Vagina (tissue), 2 donors: ENCODE measurements at places on chromosomes 12 and 14. TPM values are rescaled to one million over a fixed set of nuclear protein-coding genes. Genes with fewer than 3 reads are reported as not detected.

DNA sequence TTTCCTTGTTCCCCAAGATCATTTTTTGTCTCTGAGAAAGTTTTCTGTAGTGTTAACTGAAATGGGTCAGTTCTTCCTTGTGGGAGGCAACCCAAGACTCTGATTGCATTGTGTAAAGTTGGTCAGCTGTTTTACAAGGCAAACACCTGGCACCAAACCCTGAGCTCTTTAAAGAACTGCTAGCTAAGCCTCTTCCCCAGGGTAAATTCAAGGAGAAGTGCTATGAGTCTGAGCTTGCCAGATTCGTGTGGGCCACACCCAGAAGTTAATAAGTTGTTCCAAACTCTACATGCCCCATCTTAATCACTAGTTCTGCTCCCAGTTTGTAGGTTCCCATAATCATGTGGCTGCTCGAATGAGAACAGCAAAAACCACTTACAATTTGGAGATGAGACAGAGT lies 214.5 kb downstream of the BTG1 start:
- DNase-seq: no peak

DNA sequence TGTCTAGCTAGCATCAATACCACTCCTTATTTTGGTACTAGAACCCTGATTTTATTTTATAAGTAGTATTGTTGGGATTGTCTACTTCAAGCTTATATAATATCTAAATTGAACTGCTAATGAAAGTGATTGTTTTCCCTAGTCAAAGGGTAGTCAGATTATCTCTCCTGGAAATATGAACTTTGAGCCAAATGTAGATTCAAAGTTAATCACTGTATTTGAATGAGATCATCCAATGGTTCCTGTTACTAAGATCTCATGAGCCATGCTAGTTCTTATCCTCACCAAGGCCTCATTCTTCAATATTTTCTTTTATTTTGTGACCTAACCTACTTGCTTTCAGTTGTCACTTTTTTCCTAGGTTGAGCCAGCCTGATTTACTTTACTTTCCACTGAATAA lies 276.7 kb downstream of the RASSF9 start:
- no peak for DNase-seq

DNA sequence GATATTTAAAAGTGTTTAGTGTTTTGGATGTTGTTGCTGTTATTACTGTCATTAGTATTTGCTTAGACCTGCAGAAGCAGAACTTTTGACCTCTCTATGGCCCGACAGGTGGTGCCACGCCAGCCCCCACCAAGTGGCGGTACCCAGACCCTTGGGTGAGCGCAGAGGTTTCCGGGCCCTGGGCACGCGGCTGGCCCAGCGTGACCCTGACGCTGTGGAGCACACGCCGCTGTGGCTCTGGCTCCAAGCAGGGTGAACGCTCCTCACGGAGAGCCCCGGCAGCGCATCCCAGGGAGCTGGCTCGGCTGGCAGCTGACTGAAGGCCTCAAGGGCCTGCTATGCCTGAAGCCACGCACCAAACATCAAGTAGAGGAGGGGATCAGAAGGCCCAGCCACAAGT lies 22.6 kb downstream of the SLC25A47 start:
- no peak for DNase-seq

The MYO1H gene
- total RNA-seq: not detected

GRCh38 chr14:31566456-31566855 lies 5.3 kb downstream of the NUBPL start:
- DNase-seq: no peak

The KRT83 gene
- total RNA-seq: not detected

The EGLN3 gene
- 10.3 TPM for total RNA-seq

The APOLD1 gene
- total RNA-seq: 127 TPM

- DNase-seq: no peak
These were observed 133.1 kb downstream of the PRIMA1 start for GRCh38 chr14:93655078-93655750.

DNA sequence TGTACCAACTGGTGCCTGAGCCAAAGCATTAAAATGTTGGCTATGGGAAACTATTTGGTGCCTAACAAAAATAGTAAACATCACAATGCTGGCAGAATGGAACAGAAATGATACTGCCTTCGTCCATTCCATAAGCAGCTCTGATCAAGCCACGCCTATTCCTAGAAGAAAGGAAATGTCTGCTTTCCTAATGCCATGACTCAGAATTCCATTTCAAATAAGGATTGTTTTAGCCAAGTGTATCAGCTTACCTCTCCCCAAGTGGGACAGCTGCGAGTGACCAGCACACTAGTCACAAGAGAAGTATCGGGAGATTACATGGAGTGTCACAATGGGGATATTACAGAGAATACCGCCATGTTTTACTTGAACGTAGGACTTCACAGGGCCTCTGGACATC lies 38.7 kb downstream of the GLT8D2 start:
- DNase-seq: no peak

The GARIN6 gene
- total RNA-seq: not detected
